ENCODE measurements at places on chromosomes 5 and 9.

- no peak for DNase-seq
Measured at GRCh38 chr9:105656131-105656921, 5.9 kb upstream of the TAL2 start.

DNA sequence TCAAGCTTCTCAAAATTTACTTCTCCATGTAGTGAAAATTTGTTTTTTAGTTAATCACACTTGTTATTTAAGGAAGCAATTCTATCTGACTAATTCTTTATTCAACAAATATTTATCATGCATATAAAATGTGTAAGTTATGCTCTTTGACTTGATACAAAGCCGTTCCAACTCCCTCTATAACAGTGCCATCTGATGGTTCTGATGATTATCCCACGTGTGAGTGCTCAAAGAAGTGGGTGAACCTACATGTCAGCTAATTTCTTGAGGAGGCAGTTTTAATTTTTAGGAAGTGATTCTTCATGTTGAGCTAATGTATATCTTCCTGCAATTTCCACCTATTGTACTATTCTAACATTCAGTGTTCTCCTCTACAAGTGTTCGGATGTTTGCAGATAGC lies 88.8 kb upstream of the BRINP1 start:
- DNase-seq = no peak

DNA sequence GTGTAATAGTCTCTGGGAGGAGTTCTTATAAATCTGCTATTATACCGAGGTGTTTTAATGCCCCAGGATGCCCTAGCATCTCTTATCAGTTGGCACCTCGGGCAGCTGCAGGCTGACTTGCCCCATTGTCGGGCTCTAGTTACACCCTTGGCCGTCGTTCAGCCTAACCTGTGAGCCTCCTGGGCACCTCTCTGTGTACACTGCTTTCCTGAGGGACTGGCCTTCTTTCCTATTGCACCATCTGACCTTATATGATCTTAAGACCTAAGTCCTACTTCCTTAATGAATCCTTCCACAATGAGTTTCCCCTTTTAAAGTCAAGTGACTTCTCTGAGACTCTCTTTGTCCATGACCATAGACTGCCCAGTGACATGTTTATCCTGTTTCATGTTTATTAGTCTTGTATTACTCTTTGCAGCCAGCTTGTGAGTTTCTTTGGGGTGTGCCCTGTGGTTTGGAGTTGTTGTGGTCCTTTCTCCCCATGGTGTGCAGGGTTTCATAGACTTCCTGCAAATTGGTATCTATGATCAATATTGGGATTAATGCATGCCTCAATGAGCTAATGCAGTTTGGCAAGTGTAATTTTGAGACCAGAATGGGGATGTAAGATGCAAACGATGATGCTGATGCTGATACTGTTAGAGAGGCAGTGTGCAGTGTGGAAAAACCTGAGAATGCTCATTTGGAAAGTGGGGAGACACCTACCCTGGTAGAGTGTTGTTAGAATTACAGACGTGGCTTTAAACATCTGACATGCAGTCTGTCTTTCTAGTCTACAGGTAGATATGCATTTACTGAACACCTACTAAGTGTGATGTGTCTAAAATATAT lies 4.9 kb downstream of the DAPK1 start:
- no peak for DNase-seq

DNA sequence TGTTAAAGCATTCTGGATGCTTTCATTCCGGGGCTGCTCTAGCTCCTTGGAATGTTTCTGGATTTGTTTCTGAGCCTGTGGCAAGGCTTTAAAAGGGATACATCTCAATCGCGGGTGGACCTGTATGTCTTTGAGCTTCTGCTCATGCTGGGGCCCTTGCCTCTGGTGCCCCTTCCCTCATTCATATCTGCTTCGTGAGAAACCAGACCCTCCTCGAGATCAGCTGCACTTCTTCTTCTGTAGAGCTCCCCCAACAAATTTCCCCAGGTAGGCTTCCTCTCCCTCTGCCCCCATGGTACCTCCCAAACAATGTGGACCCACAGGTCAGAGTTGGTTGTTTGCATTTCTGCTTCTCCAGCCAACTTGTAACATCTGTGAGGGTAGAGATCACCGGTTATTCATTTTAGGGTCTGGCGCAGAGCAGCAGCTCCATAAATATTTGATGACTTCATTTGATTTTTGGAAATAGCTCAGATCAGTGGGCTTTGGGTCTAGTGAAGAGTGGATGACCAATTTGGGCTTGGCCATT lies 6.6 kb downstream of the ZNF618 start:
- no peak for DNase-seq

GRCh38 chr5:21199087-21199486 lies 1211.1 kb upstream of the CDH18 start:
- no peak for DNase-seq

- no peak for DNase-seq
Measured at GRCh38 chr9:85432599-85432998, 309.2 kb downstream of the AGTPBP1 start.

GRCh38 chr5:137791387-137791786 lies 37.2 kb upstream of the HNRNPA0 start:
- DNase-seq = no peak

All from mesendoderm (in vitro differentiated cells).